ENCODE measurements at places on chromosomes 7 and 10. TPM values are rescaled to one million over a fixed set of nuclear protein-coding genes. Genes with fewer than 3 reads are reported as not detected.

DNA sequence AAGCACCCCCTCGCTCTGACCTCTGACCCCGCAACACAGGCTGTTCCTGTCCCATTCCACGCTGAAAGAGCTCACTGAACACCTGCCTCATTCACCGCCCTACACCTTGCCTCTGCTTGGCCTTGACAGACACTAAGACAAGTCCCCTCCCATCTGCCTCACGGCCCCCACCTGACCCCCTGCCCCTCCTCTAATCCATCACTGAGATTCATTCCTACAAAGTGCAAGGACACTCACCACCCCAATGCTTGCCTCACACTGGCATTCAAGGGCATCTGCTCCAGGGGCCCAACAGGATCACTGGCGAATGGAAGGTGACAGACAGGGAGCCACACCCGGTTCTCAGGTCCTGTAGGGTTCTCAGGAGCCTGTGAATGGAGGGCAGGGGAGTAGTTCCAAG, 68.1 kb upstream of the NANOS1 start:
- DNase-seq, result no peak

- no peak for DNase-seq
These were observed 108.8 kb upstream of the LRGUK start for GRCh38 chr7:134018306-134018705.

- DNase-seq, result peak; percentile 73
These were observed 5.3 kb upstream of the KLRG2 start for GRCh38 chr7:139488810-139489209.

TRPV5 gene
- not detected for total RNA-seq

DNA sequence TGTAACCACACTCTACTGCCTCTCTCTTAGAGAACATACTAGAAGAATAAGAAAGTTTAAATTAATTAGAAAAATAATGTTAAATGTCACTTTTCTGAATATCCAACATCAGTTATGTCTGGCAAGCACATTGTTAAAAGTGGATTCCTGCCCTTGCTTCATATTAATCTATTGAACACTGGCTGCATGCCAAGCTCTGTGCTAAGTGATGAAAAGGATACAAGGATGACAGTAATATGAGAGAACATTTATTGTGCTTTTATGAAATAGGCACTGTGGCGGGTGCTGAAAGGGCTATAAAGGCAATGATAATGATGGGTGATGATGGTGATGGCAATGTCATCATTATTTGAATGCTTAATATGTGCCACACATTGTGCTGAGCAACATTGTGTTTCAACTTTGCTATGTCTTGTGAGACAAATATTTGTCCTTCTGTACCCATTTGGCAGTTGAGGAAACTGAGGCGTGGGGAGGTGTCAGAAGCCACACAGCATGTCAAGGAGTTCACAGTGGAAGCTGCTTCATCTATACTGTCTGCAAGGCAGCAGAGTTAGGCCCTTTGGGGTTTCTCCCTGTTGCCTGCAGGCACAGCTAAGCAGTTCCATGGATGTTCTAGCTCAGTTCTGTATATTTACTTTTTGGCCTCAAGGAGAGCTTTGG, 64.2 kb upstream of the RAPGEF5 start:
- DNase-seq, result no peak

PRSS2 gene
- not detected for total RNA-seq

DNA sequence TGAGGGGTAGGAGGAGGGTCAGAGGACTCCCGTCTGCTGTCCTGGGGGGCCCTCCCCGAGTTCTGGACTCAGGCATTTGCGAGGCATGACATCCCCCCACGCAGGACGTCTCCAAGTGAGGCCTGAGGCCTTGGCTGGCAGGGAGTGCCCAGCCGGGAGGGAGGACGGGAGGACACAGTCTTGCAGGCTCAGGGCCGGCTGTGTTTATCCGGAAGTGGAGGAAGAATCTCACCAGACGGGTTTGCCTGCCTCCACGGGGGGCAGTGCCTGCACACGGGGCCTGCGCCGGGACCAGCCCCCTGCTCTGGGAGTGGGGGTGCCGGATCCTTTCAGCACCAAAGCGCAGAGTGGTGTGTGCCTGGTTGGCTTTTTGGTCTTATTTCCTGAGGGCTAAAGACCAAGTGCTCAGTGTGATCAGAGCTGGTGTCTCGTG, 10.9 kb downstream of the PWWP2B start:
- DNase-seq, result peak; percentile 97

- no peak for DNase-seq
These were observed 35.2 kb downstream of the ATXN7L1 start for GRCh38 chr7:105840981-105841749.

TRIM50 gene
- not detected for total RNA-seq

- DNase-seq, result peak; percentile 85
These were observed 399 bp downstream of the FHIP2A start for GRCh38 chr10:114821915-114822443.

DNA sequence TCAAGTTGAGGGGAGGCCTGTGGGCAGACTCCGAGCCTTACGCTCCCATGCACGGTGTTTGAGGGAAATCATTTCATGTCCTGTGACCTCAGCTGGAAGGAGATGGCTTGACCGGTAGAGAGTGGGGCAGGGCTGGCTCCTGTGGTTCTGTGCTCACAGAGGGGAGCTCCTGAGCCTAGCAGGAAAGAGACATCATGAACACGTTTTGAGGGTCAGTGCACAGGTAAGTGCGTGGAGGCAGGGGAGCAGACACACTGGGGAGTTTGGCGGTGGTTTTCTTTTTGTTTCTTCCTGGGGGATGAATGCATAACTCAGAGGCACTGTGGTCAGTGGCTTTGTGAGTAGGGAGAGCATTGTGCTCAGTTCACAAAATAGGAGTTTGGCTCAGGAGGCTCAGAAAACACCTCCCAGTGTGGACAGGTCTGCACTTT, 22.5 kb downstream of the ADCY1 start:
- no peak for DNase-seq

GRCh38 chr7:142908290-142908689, 22.7 kb upstream of the TRPV6 start:
- DNase-seq, result no peak

DNA sequence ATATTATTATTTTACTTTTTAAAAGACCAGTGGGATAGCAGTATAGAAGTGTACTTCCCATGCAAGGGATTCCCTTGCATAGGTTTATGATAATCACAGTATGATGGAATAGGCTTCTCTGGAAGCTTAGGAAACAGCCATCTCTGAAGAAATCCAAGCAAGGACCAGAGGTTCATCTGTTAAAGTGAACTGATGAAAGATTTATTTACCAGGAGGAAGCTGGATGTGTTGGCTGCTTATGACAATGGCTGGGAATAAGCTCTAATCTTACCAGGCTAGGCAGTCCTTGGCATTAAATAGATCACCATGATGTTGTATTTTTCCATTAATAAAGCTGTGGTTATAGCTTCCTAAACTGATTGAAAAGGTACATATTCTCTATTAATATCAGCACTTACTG, 32.0 kb downstream of the FRA10AC1 start:
- DNase-seq, result no peak

GCK gene
- not detected for total RNA-seq

CRYGN gene
- total RNA-seq, result 0.59 TPM

DNA sequence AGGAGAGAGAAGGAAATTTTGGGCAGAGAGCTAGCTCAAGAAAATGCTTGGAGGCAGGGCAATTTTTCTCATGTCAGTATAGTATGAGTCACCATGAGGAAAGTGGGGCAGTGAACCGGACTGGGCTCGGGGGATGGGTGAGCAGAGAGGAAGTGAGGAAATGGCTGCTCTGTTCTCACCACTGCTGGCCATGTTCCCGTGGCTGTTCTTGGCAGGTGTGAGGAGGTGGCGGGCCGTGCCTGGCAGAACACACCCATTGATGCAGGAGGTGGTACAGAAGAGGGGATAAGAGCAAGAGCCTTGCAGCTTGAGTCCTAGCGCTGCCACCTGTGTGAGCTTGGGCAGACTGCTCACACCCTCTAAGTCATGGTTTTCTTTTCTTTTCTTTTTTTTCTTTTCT, 304.4 kb upstream of the LYZL1 start:
- DNase-seq, result peak; percentile 95

HOXA13 gene
- total RNA-seq, result 8.0 TPM

DNA sequence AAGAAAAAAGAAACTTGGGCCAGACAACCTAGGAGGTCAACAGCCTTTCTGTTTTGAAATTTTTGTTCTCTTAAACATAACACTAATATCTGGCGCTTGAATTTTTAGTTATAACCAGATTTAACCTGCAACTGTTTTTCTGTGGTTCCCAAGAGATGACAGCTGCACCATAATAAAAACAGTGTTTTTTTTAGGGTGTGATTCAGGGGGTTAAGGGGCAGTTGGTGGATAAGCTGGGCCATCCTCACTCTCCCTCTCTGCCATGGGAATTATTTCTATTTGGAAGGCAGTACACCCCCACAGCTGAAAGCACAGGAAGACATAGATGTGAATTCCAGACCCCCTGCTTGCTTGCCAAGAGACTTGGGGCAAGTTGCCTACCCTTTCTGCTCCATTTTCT, 20.1 kb upstream of the TM9SF3 start:
- DNase-seq, result no peak

ADAM12 gene
- 361 TPM for total RNA-seq

DNA sequence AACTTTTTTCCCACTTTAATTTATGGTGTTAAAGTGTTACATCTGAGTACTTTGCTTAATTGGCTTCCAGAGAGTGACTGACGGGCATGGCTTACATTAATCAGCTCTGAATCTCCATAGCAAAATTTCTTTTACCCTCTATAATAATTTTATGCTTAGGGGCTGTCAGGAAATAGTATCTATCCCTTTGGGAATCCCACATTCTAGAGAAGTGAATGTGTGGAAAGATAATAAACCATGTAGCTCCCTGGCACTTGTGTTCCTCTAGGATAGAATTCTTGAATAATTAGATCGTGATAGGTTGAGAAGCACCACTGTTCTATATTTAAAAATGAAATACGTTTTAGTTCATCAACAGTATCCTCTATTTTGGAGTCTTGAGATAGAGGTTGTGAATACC, 89.6 kb downstream of the DNAJB9 start:
- DNase-seq, result no peak

SUN3 gene
- total RNA-seq, result not detected

- DNase-seq, result no peak
These were observed 37.5 kb upstream of the DPYSL4 start for GRCh38 chr10:132149271-132149670.

RBM33 gene
- total RNA-seq, result 27.5 TPM

GRCh38 chr10:83965473-83965872, 173.8 kb upstream of the GHITM start:
- DNase-seq, result no peak

- DNase-seq, result no peak
These were observed 53.1 kb upstream of the C7orf33 start for GRCh38 chr7:148537435-148537834.

FGFR2 gene
- 13.8 TPM for total RNA-seq

RBM17 gene
- total RNA-seq, result 31.8 TPM

DNA sequence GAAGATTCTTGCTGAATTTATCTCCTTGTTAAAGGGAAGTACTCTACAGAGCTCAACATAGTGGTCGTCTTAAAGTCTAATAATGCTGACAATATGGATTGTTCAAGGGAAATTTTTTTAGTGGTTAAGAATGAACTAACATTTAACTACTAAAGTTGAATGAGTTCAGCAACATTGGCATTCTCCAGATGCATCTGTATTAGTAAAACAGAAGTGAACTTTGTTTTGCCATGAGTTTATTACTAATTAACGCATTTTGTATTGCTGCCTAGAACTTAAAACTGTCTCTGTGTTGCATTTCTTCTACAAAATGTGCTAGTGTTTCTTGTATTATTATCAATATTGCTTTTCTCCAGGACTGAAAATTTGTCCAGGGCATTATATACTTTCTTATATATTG, 67.5 kb downstream of the C1GALT1 start:
- DNase-seq, result no peak

DNA sequence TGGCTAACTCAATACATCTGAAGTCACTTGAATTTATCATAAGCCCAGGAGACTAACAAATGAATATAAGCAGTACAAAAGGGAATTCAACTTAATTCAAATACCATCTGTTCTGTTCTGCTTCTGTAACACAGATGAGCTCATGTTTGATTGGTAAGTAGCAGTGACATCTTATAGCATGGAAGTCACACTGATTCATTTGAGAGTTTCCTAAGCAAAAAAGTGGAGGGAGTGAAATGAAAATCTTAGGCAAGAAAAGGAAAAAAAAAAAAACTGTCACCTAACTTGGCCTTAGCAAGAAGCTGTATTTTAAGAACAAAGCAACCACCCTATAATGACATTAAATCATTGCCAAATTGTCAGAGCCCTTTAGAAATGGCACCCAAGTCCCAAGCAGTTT, 49.5 kb downstream of the SMURF1 start:
- DNase-seq, result no peak

DNA sequence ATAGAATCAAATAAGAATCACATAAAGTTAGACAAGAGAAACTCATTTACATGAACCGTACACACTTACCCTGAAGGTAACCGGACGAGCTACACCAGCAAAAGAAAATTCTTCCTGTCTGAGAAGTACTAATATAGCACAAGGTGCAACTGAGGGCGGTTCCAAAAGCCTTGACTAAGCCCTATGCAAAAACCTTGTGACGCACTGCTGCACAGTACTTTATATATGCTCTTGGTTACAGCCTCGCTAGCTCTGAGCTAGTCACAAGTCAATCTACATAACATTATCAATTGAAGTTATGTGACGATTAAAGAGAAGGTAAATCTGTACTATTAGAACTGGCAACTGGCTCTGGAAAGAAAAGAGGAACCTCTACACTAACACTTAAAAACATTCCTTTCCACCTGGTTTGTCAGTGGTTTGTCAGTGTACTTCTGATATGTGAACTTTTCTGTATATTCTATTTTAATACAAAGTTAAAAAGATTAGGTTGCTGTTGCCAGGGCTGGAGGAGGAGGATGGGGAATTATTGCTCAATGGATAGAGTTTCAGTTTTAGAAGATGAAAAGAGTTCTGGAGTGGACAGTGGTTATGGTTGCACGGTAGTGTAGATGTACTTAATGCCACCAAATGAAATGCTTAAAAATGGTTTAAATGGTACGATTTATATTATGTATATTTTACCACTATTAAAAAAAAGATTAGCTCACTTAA, 21.6 kb downstream of the NT5C3A start:
- no peak for DNase-seq

DNA sequence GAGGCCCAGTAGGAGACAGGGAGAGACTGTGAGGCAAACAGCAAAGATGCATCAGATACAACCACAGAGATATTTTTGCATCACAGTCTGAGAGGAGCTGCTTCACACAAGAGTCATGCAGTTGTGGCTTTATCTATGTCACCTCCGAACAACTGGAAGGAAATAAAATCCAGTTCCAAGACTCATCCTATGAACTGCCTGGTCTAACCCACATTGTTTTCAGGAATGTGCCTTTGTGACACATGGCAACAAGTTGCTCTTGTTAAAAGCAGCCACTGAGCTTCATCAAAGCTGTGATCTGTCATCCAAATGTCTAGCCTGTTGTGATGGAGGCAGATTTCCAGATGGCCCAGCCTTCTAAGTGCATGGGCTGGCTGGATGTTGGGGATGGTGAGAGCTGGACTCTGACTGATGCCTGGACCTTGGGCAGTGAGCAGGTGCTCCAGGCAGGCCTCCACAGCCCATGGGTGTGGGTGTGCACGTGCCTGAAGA, 255.0 kb downstream of the BMPER start:
- DNase-seq, result peak; percentile 92

FEZF1 gene
- total RNA-seq, result not detected

FXYD4 gene
- not detected for total RNA-seq

WNT8B gene
- not detected for total RNA-seq

- no peak for DNase-seq
These were observed 63.8 kb downstream of the CALML3 start for GRCh38 chr10:5588603-5589002.

Data from osteoblast (primary cell).